ENCODE measurements at places on chromosomes 13 and 19. TPM values are rescaled to one million over a fixed set of nuclear protein-coding genes. Genes with fewer than 3 reads are reported as not detected.

DNA sequence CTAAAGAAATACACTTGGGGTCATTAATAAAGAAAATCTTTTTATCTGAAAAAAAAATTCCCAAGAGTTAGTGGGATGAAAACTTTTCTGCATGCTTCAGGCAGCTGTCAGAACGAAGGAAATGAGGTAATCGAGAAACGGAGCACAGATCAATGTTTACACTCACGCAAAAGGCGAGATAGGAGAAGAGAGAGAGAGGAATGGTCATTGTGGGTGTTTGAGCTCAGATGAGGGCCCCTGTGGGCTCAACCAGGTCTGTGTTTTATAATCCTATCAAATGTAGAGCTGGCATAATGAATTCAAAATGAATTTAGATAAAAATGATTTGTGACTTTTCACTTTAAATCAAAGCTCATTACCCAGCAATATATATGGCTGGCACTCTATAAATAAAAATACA is 6.3 kb upstream of the RXFP2 start:
- DNase-seq = no peak

DNA sequence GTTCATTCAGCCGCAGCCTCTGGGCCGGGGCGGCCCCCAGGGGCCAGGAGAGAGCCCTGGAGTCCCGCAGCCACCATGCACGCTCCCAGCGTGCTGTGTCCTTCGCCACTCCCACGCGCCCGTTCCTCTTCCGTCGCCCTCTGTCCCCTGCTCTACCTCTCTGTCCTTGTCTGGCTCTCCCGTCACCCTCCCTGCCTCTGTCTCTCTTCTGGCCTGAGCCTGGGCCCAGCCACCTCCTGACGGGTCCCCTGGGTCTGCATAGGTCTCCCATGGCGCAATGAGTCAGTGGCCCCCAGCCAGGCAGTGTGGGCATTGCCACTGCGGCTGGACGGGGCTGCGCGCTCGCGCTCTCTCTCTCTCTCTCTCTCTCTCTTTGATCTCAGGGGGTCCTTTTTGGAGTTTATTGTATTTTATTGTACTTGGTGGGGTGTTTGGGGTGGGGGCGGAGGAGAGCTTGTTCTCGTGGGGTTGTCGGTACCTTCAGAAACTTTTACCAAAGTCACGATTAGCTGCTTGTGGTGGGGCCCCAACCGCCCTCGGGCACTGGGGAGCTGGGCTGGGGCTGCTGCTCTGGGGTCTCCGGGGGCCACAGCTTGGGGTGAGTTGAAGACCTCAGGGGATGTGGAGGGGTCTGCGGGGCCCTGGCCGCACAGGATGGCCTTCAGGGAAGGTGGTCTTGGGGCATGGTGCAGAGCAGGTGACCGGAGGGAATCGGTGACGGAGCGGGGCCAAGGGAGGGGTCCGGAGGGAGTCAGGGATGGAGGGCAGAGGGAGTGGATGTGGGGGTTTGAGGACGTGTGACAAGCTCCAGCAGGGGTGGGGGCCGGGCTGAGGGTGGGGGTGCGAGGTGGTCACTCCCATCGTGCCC is 1.7 kb upstream of the TGFBR3L start:
- no peak for DNase-seq

DNA sequence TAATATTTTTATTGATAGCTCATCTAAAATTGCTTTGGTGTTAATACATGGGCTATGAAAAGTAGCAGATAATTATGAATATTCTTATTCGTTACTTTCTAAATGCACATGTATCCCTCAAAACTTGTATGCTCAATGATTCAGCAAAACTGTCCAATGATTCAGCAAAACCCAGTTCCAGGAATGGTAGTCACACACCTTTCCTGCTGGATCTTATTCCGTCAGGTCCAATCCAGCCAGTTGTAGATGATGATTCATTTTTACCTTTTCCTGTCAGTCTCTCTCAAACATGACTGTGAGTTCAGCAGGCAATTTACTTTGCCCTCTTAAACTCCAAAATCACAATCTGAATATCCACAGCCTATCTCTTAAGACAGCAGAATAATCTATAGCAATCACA is 1082.6 kb downstream of the EFNB2 start:
- peak; percentile 81 for DNase-seq

DNA sequence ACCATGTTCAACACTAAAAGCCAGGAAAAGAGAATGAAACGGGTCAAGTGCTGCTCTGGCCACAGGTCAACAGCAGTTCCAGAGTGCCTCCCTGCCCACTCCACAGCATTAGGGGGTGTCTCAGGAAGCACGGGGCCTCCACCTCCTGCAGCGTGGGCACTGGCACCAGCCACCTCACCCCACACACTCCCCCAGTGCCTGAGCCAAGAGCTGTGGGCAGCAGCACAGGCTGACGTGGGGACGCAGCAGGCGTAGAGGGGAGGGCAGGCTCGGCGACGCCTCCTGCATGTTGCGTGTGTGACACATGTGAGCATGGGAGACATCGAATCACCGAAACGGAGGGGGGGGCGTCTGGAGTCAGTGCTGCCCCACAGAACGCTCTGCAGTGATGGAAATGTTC is 21.4 kb upstream of the TMEM160 start:
- no peak for DNase-seq

- DNase-seq = no peak
Observed at GRCh38 chr13:96090240-96091101, 564 bp downstream of the HS6ST3 start.

DNA sequence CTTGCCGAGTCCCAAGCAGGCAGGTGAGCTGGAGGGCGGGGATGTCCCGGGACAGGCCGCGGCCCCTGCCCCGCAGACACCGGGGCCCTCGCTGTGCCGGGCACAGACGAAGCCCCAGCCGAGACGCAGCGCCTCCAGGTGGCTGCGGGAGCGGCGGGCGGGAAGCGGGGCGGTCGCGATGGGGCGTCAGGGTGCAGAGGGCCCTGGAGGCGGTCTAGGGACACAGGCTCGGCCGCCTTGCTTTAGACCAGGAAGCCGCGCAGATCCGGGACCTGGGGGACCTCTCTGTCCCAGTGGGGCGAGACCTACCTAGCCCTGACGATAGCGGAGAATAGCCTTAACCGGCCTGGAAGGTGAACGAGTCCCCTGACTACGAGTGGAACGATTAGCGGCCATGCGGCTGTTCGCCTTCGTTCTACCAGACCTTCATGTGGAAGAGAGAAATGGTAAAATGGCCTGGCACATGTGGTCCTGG is 4.2 kb upstream of the ZNF564 start:
- DNase-seq = no peak

DNA sequence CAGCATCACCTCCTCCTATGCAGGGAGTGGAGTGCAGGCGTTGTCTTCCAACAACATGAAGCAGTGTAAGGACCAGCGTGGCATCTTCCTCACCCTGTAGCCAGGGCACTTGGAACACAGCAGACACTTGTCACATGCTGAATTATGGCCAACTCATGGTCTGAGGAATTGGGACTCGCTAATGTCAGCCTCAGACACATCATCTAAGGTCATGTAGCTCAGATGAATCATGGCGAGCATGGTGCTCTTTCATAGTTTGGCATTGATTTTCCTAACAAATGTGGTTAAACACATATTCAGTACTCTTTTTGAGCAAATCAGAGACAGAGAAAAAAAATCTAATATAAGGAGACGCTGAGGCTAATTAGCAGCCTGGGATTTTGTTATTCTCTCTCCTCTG is 99.6 kb upstream of the SGCG start:
- no peak for DNase-seq

DNA sequence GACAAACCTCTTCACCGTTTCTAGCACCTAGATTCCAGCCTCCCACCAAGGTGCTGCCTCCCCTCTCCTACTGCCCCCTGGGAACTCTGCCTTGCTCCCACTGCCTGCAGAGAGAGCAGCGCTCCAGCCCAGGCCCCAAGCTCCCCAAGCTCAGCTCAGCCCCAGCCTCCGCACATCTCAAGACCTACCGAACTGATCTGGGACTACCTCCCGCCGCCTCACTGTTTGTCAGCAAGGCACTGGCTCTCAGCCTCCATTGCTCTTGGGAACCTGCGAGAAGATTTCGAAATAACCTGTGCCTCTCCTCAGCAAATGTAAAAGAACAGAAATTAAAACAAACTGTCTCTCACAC is 92.4 kb upstream of the GPR183 start:
- DNase-seq = no peak

- no peak for DNase-seq
Observed at GRCh38 chr13:25684491-25684890, 312.7 kb downstream of the ATP8A2 start.

DNA sequence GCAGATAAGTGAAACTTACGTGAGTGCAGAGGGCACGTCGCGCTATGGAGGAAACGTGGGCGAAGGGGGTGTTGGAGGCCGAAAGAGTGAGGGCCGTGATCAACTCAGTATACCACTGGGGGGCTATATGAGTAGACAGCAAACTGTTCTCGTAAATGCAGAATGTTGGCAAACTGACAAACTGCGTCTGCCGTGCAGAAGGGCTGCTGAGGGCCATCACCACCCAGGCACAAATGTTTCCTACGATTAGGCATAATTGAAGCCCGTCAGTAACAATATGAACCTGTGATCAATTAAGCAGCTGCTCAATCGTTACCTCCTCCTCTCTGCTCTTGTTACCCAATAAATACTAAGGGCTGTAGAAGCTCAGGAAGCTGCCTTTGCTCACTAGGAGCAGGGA is 17.3 kb upstream of the MADCAM1 start:
- DNase-seq = no peak

DNA sequence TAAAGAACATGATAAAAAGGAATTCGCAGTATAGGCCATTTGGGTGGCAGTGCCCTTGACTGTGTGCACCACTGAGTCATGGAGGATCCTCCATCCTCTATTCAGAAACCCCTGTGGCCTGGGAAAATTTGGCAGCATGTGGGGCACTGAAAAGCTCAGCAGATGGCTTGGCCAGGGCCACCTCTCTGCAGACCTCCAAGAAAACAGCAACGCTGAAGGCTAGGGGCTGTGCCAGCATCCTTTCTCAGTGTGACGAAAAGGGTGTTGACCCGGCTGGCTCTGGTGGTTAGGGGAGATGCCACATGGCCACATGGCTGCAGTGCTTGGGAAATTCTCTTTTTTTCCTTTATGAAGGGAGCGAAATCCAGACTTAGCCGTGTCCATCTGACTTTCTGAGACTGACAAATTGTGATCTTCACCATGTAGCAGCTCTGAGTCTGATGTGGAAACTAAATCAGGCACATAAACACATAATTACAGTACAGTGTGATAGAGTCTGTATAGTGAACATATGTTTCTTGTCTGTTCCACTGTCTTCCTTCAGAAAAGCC is 178.0 kb downstream of the KCTD12 start:
- DNase-seq = no peak

DNA sequence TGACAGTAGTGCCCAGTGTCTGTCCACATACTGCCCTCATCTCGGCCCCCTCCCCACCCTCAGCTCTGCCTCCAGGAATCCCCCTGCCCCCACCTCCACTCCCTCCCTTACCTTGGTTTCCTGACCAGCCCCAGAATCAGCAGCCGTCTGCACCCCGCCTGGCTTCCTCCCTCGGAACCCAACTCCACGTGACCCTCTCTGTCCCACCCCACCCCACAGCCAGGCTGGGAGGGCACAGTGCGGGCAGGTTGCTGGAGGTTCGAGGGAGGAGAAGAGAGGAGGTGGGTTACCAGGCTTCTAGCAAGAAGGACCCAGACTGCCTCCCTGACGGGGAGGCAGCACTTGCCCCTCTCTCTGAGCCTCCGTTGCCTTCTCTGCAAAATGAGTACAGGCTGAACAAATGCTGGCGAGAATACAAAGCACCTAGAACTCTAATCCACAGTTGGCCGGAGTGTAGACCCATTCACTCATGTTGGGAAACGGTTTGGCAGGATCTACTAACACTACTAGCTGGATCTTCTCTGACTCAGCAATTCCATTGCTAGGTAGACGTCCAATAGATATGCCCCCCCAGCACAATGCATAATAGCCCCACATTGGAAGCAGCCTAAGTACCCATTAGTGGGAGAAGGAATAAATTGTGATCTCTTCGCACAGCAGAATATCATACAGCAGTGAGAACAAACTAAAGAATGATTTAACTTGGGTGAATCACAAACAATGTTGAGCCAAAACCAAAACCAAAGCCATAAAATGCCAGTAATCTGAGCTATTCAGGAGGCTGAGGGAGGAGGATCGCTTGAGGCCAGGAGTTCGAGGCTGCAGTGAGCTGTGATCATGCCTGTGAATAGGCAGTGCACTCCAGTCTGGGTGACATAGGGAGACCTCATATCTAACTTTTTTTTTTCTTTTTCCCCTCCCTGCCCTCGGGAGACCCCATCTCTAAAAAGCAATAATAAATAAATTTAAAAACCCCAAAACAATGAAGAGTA is at the start of gene RASAL3:
TSS of gene RASAL3 (minus strand) at position 151 of the 992 bp plus-strand sequence. CDS start 186 bp downstream, outside the sequence.
- DNase-seq = no peak

- no peak for DNase-seq
Observed at GRCh38 chr13:114269281-114269770, 12.1 kb upstream of the UPF3A start.

Gene SLC17A7
- under 0.01 TPM for total RNA-seq

Gene GARIN5A
- total RNA-seq = 1.0 TPM

Gene GRIK5
- total RNA-seq = not detected

Gene ELSPBP1
- not detected for total RNA-seq

Gene RXFP2
- not detected for total RNA-seq

Gene KIR2DL4
- total RNA-seq = not detected

Gene GNA15
- 100 TPM for total RNA-seq

Gene NMRK2
- not detected for total RNA-seq

Gene PSPN
- 0.67 TPM for total RNA-seq
